ENCODE measurements at places on chromosomes 6 and 20.

DNA sequence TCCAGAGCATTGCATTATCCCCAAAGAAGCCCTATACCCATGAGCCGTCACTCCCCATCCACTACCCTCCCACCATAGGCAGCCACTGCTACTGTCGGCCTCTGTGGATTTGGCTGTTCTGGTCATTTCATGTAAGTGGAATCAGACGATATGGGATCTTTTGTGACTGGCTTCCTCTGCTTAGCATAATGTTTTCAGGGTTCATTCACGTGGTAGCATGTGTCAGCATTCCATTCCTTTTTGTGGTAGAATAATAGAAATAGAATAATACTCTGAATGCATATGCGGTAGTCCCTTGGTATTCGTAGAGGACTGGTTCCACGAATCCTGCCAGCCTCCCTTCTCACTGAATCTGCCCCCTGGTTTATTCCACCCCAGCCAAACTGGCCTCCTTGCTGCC is 402.6 kb upstream of the SULF2 start:
- DNase-seq: no peak

GRCh38 chr6:46964716-46965519 is 43.2 kb upstream of the ADGRF5 start:
- DNase-seq: no peak

DNA sequence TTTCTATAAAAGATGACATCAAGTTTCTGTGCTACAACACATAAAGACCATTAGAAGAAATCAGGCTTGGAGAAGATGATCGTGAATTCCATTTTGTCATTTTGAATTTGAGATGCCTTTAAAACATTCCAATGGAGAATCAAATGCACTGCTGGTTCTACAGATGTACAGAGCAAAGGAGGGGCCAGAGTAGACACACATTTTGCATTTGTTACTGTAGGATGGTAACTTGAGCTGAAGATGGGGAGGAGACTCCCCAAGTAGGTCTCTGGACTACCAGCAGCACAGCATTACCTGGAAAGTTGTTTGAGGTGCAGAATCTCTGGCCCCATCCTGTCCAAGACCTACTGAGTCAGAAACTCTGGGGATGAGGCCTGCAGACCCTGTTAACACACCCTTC is 121.6 kb upstream of the RALGAPA2 start:
- DNase-seq: no peak

DNA sequence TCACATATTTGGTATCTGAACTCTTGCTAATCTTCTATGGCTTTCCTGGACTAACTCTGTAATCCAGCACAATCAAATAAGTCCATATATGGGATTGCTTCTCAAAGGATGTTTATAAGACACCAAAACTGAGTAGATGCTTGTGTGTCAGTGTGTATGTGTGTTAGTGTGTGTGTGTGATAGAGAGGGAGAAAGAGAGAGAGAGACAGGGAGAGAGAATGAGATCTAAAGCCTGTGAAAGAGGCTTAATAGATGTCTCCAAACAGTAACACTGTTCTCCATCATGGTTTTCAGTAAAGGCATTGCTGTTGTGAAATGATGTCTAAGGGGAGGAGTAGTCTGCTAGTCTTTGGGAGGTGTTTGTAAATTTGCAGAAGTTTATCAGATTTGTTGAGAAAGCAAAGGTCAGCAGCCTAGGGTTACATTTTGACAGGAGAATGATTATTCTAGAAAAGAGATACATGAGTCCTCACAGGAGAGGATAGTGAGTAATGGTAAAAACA is 73.9 kb upstream of the MLIP start:
- DNase-seq: no peak

GRCh38 chr20:1576641-1577040 is 19.1 kb upstream of the SIRPD start:
- no peak for DNase-seq

- DNase-seq: peak; percentile 89
Observed at GRCh38 chr6:43143235-43144128, 27.6 kb upstream of the SRF start.

DNA sequence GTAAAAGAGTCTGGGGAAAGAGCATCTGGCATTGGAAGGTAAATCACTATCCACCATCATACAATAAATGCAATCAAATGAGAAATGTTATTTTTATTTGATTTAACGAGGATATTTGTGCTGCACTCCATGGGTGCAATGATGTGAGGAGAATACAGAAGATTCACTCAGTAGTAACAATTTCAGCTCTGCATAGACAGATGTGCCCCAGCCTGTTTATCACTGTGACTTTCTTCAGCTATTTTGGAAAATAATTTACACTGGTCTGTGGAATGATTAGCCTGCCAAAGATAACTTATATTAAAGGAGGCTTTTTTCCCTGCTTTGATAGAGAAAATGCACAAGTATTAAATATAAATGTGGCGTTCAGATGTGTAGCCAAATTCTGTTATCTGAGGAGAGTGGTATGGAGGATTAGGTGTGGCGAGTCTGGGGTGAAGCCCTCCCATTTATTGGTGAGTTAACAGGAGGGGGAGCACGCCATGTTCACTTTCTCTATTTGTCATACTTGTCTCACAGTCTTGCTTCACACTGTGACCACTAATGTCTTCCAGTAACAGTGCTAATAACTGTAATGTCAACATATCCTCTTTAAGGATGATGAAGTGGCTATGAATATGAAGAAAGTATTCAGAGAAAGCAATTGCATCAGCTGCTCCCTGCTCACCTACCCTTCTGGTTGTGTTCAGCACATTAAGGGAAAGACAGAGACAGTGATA is 645.6 kb downstream of the MMUT start:
- DNase-seq: no peak

DNA sequence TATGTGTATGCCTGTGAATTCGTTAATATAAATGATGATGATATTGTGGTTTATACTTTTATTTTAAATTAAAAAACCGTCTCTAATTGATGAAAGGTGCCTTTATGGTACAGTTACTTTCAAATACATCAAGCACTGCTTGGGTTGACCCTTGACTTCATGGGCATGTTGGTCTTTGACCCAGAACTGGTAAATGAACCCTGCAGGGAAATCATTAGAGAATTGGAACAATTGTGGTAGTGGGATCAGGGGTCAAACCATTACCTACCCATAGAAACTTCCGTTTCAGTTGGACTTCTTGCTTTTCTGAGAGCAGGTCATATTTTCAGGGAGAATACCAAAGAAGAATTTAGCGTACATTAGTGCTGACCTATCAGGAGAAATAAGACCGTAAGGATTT is 258.0 kb downstream of the TMEM242 start:
- no peak for DNase-seq

- no peak for DNase-seq
Observed at GRCh38 chr6:149979293-149979692, 15.6 kb downstream of the ULBP1 start.

DNA sequence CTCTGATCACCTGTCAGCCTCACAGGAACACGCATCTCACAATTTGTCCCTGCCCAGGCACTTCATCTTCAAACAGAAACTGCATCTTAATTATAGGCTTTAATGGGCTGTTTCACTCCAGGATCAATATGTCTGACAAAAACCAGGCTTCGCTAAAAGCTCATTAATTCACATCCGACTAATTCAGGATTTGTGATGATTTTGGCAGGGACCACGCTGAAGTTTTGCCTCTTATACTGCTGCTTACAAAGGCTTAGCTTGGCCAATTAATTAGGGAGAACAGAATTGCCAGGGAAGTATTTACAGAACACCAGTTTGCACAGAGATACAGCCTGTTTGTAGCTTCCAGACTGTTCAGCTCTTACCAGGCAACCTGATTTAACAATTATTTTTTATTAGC is 541.0 kb upstream of the SPTLC3 start:
- DNase-seq: no peak

GRCh38 chr6:82015526-82015925 is 232.0 kb downstream of the IBTK start:
- DNase-seq: no peak

DNA sequence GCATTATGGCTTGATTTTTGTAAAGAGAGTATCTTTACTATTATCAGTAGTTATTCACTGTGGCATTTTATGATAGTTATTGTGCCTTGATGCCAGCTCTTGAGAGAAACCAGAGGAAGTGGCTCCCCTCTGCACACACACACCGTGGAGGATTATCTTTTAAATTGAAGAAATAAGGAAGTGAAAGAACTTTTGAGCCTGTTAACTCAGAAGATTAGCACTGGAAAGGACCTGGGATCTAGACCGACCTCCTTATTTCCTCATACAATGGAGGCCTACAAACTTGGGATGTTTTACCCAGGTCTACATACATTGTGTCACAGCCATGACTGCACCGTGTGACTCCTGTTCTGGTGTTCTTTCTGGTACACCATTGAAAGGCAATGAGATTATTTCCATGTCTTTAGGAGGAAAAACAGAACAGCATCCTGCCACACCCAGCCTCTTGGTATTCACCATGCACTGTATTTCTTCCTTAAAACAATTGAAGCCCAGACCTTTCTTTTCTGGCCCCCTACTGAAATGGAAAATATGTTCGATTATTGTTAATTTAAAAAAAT is 40.6 kb downstream of the HECA start:
- no peak for DNase-seq

DNA sequence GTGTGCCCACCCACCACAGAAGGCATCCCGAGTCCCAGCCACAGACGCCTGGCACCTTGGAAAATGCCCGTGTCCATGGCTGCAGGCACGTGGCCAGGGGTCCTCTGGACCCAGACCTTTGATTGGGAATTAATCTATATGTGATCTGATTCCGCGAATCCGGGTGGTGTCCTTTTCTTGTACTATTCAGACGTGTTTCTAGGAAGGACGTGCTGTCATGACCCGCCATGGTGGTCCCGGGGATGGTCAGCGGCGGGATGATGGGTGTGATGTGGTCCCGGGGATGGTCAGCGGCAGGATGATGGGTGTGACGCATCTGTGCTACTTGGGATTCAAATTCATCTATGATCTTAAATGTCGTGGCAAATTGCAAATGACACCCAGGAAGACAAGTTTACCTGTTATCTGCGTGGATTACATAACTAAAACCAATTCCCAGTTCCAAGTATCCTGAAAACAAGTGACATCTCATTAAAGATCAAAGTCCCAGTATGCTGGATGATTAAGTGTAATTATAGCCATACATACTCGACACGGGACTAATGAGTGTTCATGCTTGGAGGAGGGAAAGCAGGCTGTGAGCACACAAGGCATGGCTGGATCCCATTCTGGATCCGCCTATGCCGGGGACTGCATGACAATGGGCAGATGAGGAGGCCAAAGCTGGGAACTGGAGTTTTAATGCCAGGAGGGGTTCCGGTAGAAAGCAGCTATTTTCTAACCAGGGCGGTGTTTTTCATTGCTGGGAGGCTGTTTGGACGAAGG is 256.5 kb downstream of the TAF4 start:
- DNase-seq: no peak

- no peak for DNase-seq
Observed at GRCh38 chr6:108644252-108644651, 83.5 kb downstream of the FOXO3 start.

- DNase-seq: no peak
Observed at GRCh38 chr6:81744131-81744530, 8.3 kb downstream of the TENT5A start.

DNA sequence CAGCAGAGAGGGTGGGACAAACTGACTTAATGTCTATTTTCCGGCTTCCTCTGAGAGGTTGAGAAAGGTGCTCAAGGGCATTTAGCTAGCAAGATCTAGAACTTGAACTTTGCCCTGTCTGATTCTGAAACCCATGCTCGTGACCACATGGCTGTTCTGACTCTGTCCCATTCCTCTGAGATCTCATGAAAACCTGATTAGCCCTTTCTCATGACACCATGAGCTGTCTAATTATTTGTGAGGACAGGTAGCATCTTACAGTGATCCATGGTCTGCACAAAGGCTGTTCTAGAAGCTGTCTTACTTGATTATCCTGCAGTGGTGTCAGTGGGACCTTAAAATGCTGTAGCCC is 89.6 kb upstream of the TOX2 start:
- no peak for DNase-seq

GRCh38 chr6:35485402-35485877 is 11.4 kb downstream of the TEAD3 start:
- no peak for DNase-seq
